ENCODE measurements at places on chromosomes 7 and 10.

GRCh38 chr10:18144928-18145327, 4.7 kb downstream of the CACNB2 start:
- DNase-seq: no peak

DNA sequence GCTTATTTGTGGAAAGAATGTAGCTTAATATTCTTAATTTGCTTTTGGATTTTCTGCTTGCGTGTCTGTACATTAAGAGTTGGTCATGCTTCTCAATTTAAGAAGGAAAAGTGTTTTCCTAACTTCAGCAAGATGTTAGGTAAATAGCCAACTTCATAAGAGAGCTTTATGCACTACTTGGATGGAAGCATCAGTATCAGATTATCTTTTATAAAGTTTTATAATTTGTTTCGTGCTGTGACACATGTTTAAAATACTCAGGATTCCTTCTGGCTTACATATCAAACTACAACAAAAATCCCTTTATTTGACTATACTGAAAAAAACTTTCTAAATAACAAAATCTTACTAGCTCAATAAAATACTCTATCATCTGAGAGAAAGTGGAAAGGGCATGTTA, 34.8 kb upstream of the AGR2 start:
- DNase-seq: no peak

- DNase-seq: no peak
Measured at GRCh38 chr7:74092964-74093471, 9.4 kb downstream of the LIMK1 start.

DNA sequence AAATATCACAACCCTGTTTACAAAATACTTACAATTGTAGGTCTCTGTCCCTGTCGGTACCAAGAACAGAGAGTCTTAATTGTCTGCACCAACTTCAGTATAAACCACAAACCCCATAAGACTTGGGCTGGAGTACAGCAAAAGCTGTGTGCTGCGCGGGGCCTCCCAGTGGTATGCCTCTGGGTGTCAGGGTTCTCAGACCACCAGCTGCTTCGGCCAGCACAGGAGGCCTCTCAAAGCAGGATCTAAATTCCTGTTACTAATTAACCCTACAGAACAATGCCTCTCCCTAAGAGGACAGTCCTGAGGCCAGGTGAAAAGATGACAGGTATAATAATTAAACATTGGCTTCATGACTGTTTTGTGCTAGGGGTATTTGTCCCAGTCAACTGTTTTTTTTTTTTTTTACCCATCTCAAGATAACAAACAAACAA, 957 bp upstream of the SVIL start:
- peak; percentile 21 for DNase-seq

- no peak for DNase-seq
Measured at GRCh38 chr7:88091988-88092675, 127.7 kb downstream of the SRI start.

- DNase-seq: no peak
Measured at GRCh38 chr10:87546971-87547413, 42.3 kb downstream of the MINPP1 start.

- DNase-seq: no peak
Measured at GRCh38 chr10:50222199-50222598, 29.1 kb downstream of the ASAH2 start.

DNA sequence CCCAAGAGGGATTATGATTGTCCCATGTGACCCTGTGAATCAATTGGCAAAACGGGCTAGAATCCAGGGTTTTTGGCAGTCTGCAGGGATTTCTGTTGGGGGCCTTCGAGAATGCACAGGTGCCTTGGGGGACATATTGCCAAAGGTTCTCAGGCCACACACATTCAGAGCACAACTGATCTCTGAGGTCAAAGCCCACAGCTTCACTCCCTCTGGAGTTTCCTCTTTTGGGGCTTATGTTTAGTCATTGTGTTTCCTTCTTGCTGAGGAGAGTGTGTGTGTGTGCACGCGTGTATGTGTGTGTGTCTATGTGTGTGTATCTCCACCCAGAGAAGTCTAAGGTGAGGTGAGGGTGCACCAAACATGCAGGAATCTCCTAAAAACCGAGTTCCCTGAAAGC, 8.8 kb downstream of the PPIF start:
- no peak for DNase-seq

GRCh38 chr10:124222318-124222987, 129.1 kb upstream of the CHST15 start:
- no peak for DNase-seq

- DNase-seq: no peak
Measured at GRCh38 chr10:68096913-68097516, 12.3 kb upstream of the MYPN start.

DNA sequence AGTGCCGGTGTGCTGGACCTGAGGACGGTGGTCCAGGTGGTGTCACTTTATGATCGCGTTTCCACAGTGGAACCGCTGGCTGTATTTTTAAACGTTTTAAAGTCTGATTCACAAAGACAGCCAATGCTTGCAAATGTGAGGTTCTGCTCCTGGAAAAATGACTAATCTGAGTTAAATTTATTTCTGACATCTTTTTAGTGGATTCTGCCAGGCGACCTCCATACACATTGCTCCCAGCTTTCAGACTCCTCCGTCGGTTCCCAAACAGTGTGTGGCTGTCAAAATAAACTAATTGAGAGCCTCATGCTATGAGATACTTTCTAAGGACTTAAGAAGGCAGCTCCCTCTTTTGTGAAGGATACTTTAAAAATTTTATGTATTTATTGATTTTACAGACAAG, 12.7 kb upstream of the TTYH3 start:
- DNase-seq: no peak

DNA sequence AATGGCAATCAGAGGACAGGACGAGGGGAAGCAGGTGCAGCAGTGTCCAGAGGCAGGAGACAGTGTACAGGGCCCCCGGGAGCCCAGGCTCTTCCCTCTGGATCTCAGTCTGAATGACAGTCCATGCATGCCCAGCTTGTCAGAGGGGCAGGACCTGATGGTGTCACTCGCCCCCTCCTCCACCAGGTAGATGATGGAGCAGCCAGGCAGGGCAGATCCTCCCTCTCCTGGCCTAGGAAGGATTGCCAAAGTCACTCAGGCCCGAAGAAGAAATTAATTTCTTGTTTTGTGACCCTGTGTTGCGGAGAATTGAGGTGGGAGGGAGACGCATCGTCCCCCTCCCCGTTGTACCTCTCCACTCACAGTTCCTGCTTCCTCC, 4.0 kb downstream of the VSTM4 start:
- no peak for DNase-seq

- DNase-seq: no peak
Measured at GRCh38 chr10:114783686-114784085, 37.9 kb upstream of the FHIP2A start.

- no peak for DNase-seq
Measured at GRCh38 chr10:125844751-125845221, 21.4 kb downstream of the BCCIP start.

- peak; percentile 43 for DNase-seq
Measured at GRCh38 chr10:103542764-103543616, 49.5 kb downstream of the NEURL1 start.

DNA sequence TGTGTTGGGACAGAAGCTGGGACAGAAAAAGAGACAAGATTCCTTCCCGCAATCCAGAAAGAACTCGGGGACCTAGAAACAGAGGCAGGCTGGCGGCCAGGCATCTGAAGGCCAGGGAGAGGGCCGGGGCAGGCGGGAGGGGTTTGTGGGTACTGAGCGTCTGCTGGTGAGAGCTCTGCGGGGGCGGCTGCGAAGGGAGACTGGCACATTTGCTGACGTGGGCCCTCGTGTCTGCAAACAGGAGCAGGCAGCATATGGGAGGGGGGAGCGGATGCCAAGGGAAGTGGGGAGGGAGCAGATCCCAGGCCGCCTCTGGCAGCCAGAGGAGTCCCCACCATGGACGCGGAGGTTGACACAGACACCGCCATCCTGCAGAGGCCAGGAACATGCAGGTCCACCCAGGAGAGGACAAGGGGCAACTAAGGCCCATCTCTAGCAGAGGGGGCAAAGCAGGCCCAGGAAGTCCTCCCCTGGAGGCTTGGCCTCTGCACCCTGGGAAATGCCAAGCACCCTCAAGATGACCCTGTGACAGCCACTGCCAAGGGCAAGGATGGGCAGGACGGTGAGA, 32.2 kb downstream of the KCNH2 start:
- DNase-seq: no peak

DNA sequence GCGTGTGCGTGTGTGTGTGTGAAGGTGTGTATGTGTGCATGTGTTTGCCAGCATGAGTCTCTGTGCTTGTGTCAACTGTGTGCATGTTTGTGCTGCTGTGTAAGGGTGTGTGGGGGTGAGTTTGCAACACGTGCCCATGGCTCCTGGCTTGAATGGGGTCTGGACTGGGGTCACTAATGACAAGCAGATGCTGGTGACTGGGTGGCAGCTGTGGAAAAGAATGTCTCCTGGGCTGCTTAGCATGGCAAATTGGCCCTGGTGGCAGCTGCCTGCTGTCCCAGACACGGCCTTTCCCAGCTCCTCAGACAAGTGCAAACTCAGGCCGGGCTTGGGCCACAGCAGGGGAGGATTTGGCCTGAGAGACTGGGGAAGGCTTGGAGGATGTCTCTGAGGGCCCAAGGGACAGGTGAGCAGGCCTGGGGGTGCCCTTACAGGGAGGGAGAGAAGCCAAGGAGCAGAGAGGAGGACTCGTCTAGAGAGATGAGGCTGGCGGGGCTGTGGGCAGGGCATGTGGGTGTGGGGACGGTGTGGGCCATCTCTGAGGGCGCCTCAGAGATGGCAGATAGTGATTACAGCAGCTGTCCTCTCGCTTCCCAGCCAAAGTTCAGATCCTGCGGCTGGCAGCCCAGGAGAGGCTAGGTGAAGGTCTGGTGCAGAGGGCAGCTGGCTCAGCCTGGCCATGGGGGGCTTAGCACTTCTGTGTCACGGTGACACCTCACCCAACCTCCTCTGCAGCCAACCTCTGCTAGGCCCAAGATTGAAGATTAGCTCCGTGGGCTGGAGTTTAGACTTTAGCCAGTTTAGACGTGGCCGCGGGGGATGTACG, 1.5 kb downstream of the AQP1 start:
- DNase-seq: no peak

- no peak for DNase-seq
Measured at GRCh38 chr7:45391618-45392451, 182.3 kb upstream of the ADCY1 start.

DNA sequence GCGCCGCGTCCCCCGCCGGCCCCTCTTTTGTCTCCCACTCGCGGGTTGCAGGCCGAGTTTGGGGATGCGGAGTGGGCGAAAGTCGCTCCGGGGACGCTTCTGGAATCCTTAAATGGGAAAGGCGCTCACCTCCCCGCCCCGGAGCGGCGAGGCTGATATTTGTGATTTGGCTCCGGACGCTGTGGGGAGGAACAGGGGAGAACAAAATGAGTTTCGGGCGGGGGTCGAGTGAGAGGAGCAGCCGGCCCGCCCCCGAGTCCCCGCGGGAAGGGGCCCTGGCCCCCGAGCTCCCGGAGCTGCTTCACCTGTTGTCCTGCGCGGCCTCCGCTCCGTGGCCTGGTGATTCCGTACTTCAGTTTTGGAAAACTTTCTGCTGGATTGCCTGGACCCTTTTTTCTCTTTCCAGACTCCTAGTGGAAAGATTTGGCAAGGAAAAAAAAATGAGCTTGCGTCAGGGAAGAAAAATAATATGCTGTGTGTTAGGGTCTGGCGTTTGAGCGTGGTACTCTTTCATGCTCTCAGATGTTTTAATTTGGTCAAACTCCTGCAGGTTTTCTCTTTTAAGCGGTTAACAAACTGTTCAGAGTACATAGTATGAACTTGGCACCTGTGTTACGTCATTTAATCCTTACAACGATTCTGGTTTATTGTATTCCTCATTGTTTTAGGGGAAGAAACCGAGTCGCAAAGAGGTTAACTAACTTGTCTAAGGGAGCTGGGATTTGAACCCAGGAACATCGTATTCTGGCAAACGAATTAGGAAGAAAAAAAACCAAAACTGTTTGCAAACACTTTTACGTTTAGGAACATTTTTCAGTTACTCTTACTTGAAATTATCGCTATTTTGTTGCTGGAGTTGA, 924 bp downstream of the BMPR1A start:
- DNase-seq: peak; percentile 10

DNA sequence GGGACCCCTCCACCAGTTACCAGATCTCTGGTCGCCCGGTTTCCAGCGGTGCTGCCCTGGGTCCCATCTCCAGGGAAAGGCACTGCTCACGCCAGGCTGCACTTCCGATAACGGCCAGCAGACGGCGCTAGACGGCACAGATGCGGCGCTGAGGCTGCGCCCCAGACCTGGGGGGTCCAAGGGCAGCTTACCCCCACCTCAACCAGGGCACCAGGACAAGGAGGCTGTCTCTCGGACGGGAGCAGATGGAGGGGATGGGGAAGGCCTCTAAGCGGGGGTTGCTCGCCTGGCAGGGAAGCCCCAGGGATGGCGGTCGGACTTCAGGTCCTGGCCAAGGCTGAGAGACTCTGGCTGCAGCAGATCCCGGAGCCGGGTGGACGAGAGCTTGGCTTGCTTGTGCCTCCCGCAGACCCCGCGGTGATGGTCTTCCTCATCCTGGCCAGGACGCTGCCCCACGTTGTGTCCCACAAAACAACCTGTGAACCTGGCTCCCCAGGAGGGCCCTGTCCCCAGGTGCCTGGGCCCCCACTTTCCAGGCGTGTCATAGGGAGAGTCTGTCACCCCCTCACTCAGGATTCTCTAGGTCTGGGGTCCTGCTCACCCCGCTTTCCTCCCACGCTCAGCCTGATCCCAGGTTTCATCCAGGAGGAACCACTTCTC, 23.9 kb upstream of the ZNF716 start:
- no peak for DNase-seq

DNA sequence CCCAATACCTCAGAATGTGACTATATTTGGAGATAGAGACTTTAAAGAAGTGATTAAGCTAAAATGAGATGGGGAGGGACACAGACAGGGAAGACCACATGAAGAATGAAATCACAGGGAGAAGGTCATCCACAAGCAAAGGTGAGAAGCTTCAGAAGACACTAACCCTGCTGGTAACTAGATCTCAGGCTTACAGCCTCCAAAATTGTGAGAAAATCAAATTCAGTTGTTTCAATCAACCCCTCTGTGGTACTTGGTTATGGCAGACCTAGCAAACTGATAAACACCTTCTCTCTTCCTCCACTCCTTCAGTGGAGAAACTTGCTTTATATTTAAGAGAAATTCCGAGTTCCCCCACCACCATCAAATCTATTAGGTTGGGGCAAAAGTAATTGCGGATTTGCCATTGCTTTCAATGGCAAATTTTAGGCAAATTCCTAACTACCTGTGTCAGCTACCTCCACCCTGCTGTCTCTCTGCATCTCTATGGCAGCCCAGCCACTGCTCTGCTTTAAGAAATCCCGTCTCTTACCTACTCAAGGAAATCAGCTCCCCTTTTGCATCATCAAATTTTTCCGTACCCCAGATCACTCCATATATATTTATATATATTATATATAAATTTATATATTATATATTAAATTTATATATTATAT, 38.2 kb downstream of the SEMA3E start:
- no peak for DNase-seq
